ENCODE measurements at places on chromosomes 2 and 18. TPM values are rescaled to one million over a fixed set of nuclear protein-coding genes. Genes with fewer than 3 reads are reported as not detected.

DNA sequence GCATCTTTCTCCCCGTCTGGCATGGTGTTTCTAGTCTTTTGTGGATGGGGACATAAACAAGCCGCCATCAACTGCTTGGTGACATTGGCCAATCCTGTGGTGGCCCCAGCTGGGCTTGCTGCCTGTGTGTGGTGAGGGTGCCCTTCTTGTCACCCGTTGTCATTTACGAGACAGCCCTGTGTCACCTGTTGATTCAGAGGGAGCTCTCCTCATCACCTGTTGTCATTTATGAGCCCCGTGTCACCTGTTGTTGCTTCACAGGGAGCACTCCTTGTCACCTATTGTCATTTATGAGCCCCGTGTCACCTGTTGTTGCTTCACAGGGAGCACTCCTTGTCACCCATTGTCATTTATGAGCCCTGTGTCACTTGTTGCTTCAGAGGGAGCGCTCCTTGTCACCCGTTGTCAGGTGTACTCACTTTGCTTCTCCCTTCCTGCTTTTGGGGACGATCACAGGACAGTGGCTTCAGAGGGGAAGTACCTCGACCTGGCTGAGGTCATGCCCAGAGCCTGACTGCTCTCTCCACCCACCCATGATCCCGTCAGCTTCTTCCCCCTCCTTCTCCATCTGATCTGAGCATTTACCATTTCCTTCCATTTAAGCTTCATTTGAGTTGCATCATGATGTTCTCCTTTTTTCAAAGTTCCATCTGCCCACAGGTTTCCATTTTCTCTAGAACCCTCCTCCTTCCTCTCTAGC, 29.1 kb downstream of the HPCAL1 start:
- no peak for DNase-seq

DNA sequence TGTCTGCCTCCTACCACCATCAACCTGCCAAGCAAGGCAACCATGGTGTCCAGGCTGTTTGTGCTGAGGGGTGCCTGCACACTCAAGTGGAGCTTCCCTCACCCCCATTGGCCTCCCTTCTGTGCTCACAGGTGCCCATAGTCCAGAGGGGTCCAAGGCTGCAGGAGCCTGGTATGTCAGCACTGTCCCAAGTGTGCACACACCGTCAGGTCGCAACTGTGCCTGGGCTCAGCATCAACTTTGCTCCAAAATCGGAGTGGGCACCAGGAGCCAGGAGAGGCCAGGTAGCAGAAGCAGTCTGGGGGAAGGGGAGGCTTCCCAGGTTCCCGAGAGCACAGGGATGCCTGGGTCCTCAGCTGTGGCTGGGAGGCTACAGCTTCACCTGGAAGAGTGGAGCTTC, 1528.2 kb upstream of the SLC39A10 start:
- no peak for DNase-seq

DNA sequence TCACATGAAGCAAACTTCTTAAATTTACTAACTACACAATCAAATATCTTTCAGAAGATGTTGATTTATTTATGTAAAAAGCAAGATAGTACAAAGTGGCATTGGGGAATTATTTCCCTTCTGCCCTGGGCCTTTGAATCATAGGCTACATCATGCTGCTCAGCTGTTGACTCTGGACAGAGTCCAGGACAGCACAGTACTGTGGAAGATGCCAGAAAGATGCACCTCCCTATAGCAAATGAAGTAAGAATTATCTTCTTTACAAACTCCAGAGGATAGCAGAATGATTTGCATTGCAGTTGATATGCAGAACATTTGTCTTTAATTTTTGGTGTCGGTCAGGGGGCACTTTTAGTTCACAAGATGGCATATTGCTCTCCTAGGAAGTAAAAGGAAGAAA, 1354.5 kb upstream of the ZEB2 start:
- no peak for DNase-seq

DNA sequence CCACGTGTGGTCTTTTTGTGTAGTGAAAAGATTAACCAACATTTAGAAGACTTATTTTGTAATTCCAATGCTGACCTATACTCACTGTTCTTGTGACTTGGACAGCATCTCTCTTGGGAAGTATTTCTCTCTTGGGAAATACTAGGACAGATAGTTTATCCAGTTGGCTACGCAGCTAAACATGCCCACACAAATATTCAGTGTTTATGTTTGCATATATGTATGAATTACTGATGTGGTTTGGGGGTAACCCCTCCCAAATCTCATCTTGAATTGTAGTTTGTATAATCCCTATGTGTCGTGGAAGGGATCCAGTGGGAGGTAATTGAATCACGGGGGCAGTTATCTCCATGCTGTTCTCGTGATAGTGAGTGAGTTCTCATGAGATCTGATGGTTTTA, 2062.3 kb upstream of the CELF4 start:
- no peak for DNase-seq

DNA sequence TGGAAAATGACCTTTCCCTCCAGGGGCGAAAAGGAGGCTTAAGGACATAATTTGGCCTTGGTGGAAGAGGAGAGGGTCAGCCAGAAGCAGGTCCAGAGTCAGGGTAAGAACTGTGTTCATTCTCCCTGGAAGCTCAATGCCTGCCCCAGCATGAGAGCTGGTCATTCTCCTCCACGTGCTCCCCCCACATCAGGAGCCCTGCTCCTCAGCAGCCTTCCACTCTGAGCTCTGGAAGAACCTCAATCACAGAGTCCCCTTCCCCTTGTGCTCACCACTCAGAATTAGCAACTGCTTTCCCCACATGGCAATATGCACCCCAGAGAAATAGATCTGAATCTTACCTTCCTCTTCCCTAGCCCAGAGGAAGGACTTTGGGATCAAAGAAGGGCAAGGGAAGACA, 115.4 kb downstream of the TMEM200C start:
- DNase-seq = no peak

DNA sequence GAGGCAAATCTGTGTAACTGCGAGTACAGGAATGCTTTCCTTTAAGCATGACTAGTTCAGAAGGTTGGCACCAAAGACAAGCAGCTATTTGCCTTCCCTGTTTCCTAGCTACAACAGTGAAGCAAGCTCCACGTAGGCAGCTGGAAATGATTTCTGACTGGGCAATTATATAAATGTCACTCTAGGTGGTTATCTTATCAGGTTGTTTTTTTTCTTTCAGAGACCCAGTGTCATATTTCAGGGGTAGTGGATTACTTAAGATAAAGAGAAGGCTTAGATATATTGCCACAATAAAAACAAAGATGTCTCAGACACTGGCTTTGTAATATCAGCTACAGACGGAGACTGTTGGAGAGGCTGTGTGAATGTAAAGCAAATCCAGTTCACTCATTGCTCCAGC, 748.9 kb upstream of the NXPH2 start:
- DNase-seq = peak; percentile 30

DNA sequence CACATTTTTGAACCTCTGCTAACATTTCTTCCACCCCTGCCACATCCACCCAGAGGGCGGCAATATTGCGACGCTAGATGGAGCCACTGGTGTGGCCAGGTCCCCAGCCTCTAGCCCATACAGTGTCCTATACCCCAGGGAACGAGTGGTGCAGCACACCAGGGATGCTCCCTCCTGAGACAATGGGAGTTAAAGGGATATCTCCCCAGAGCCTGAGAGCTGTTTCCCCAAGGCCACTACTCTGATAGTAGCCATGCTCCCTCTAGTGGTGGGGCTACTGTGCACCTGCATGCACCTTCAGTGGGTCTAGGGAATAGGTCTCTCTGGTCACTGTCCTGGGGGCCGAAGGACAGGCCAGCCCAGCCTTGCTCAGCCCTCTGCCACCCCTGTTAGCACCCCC, 336.4 kb upstream of the FSHR start:
- no peak for DNase-seq

GRCh38 chr2:165508927-165509326, 39.4 kb downstream of the CSRNP3 start:
- no peak for DNase-seq

- DNase-seq = no peak
These were observed 52.5 kb upstream of the SPTBN1 start for GRCh38 chr2:54403512-54404238.

DNA sequence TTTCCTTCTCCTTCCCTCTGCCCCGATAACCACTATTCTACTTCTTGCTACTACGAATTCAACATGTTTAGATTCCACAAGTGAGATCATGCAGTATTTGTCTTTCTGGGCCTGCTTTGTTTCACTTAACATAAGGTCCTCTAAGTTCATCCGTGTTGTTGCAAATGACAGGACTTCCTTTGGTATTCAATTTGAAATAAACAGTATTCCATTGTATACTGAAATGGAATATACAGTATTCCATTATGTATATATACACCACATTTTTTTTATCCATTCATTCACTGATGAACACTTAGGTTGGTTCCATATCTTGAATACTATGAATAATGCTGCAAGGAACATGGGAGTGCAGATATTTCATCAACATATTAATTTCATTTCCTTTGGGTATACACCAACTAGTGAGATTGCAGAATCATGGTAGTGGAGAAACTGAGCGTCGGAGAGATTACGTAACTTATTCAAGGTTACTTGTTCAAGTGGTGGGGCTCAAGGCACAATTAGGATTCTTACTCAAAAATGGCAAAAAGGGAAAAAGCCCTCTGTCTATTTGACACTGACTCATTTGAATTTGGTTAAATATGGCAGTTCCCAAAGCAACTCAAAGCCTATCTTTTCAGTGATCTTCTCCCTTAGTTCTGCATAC, 85.1 kb downstream of the CHN1 start:
- DNase-seq = no peak

GRCh38 chr2:157842106-157842879, 33.8 kb downstream of the ACVR1 start:
- DNase-seq = no peak

DNA sequence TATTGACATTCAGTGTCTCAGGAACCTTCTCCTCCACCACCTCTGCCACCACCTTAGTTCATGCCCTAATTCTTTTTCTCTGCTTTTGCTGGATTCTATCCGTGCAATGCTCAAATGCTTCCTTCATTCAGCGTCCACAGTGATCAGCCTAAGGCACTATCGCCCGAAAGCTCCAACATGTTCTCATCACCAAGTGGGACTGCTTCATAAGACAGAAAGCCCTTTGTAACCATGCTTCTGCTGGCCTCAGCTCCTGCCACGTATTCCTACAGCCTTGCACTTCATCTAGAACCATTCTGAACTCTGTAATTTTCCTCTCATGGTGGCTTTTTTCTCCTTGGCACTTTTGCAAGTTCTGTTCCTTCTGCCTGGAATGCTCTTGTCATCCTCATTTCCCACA, 222.9 kb downstream of the HNMT start:
- DNase-seq = no peak

DNA sequence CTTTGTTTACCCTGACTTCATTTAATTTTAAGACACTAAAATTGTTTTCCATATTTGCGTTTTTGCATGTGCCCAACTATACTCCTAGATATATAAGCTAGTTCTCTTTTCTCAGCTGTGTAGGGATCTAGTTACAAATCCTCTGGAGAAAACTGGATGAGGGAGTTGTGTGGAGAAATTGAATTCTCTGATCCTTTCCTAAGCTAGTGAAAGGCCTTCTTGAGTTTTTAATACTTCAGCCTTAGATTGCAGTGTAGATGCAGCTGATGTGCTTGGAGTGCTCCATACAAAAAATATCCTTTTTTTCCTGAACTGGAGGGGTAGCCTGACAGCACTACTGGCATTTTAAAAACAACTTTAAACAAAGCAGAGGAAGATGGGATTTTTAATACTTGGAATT, 8.6 kb upstream of the MTX2 start:
- DNase-seq = no peak

GRCh38 chr2:12884713-12885282, 168.1 kb downstream of the TRIB2 start:
- no peak for DNase-seq

GRCh38 chr18:56127322-56128099, 510.9 kb downstream of the TXNL1 start:
- DNase-seq = no peak

- DNase-seq = no peak
These were observed 490.3 kb downstream of the CCDC85A start for GRCh38 chr2:56674084-56674483.

DNA sequence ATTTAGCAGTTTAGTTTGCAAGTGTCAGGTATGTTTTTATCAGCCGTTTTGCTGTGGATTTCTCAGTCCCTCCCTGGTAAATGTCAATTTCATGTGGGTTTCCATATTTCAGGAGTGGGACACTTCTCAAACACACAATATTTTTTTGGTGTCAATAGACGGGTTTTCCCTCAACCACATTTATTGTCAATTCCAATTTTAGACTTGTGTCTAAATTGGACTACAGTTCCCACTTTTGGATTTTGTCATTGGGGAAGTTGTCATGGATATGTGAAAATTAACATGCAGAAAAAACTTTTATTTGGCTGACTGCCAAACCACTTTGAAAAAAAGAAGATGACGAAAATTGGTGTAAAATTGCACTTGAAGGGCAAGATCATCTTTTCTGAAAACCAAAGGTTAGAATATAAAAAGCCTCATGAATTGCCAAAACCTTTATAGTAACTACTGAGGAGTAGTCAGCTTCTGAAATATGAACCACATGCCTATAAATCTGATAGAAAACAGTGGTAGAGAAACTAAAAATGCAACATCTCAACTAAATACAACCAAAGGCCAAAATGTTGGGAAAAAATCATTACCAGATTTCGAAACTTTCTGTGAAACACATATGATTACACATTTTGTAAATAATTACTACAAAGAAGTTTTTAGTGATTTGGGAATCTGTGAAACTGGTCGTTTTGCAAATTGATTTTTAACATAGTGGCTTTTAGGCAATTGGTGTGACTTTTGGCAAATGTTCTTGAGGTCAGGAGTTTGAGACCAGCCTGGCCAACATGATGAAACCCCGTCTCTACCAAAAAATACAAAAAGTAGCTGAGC, 106.4 kb downstream of the BCL2L11 start:
- DNase-seq = no peak

DNA sequence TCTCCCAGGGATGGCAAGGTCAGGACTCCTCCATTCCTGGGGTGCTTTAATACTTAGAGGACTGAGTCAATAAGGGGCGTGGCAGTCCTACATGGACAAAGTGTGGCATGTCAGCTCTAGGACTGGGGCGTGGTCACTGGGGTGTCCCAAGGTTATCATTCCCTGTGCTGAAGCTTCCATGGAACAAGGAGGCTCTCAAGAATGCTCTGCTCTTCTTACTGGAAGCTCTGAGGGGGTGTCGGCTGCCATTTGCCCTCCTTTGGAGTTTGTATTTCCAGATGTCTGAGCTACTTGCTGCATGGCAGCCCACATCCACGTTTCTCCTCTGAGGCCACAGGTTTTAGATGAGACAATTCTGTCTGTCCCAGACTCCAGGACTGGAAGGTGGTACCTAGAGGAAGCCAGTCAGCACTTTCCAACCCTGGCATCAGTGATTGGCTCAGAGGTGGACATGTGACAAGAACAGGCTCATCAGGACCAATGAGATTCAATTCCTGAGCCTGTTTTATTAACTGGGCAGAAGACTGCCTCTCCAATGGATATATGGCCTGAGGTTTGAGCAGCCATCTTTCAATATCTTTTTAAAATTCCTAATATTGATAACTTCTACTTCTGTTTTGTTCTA, 128.9 kb upstream of the ARL4C start:
- no peak for DNase-seq

SGO2 gene
- polyA plus RNA-seq = 2.8 TPM

IAH1 gene
- polyA plus RNA-seq = 133 TPM

UGT1A3 gene
- not detected for polyA plus RNA-seq

LYPD6 gene
- 8.1 TPM for polyA plus RNA-seq

MYO5B gene
- 1.3 TPM for polyA plus RNA-seq

LIMS4 gene
- polyA plus RNA-seq = 10.7 TPM

ZAP70 gene
- 0.08 TPM for polyA plus RNA-seq

MTERF4 gene
- polyA plus RNA-seq = 31.0 TPM

CTAGE1 gene
- polyA plus RNA-seq = 0.03 TPM

EGR4 gene
- 0.02 TPM for polyA plus RNA-seq

CPS1 gene
- polyA plus RNA-seq = 13.5 TPM

SLC19A3 gene
- polyA plus RNA-seq = 0.02 TPM

ELOA2 gene
- polyA plus RNA-seq = not detected

OSR1 gene
- 48.7 TPM for polyA plus RNA-seq
